Esophagus squamous epithelium (tissue), 5 donors: ENCODE measurements at places on chromosomes 7 and 10.

GRCh38 chr10:132058111-132058745 is 7.5 kb upstream of the JAKMIP3 start:
- DNase-seq, result no peak

GRCh38 chr10:87983716-87984115 is 120.3 kb downstream of the PTEN start:
- no peak for DNase-seq

GRCh38 chr10:12048547-12048946 is 5.9 kb upstream of the UPF2 start:
- no peak for DNase-seq

- no peak for DNase-seq
Observed at GRCh38 chr10:26780106-26780792, 80.5 kb downstream of the ABI1 start.

- DNase-seq, result no peak
Observed at GRCh38 chr7:39594988-39595620, 28.3 kb upstream of the RALA start.

GRCh38 chr10:36759141-36759805 is 366.1 kb upstream of the ANKRD30A start:
- no peak for DNase-seq

GRCh38 chr7:49771427-49772176 is 1.8 kb upstream of the VWC2 start:
- no peak for DNase-seq
